ENCODE measurements at places on chromosomes 4 and X.

DNA sequence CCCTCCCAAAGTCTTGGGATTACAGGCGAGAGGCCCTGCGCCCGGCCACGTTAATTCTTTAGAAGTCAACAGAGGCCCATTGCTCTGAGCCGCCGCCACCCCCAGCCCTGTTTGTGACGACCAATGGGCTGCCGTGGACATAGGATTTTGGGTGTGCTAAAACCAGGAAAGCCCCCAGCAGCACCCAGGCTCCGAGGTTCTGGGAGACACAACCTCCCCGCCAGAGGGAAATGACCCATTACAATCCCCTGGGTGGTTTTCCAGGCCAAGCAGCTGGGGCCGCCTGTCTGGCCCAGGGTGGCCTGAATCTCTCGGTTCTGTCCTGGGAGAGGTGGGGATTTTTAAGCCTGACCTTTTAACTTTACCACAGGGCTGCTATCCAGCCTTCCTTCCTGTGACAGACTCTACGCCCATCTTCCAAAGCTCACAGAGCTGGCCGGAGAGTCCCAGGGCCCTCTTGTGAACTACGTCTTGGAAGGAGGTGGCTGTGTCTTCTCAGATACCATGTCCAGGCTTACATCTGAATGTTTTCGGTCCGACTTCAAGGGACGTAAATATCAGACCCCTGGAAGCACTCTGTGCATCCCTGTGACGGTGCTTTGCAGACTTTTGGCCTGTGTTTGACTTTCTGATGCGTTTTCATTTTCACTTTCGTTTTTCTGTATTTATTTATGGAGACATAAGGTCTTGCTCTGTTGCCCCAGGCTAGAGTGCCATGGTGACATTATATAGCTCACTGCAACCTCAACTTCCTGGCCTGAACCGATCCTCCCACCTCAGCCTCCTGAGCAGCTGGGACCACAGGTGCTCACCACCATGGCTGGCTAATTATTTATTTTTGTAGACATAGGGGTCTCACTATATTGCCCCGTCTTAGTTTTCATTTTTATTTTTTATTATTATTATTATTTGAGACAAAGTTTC, 36.0 kb downstream of the P2RY8 start:
- DNase-seq, result peak; percentile 33

DNA sequence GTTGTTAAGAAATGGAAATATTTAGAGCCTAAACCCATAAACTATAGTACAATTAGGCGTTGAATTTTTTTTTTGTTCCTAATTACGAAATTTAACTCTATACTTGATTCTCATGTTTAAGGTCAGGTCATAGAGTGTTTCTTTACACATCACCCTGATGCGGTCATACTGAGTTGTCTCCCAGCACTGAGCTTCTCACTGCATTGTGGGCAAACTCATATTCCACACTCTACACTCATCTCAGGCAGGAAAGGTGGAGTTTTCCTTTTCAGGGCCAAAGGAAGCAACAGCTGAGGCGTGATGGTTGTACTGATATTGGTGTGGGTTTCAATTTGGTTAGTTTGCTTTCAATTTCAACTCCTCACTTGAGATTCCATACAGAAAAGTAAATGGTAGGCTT, 75.4 kb downstream of the FAT4 start:
- no peak for DNase-seq

DNA sequence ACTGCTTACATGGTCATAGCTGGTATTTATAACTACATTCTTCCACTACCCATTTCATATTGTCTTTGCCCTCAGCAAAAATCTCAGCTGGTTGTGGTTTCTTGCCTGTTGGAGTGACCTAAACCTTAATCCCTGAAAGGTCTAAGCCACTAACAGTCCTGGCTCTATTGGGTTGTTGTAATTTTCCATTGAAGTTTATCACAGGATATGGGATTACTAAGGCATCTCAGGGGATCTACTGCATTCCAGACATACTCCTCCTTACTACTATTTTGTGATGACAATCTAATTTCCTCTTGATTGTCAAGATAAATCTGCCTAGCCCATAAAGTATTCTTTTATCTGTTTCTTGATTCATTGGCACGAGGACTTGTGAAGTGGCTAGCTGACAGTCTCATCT, 6.2 kb upstream of the OSTC start:
- DNase-seq, result no peak

GRCh38 chrX:31021537-31021936, 50.3 kb downstream of the FTHL17 start:
- no peak for DNase-seq

DNA sequence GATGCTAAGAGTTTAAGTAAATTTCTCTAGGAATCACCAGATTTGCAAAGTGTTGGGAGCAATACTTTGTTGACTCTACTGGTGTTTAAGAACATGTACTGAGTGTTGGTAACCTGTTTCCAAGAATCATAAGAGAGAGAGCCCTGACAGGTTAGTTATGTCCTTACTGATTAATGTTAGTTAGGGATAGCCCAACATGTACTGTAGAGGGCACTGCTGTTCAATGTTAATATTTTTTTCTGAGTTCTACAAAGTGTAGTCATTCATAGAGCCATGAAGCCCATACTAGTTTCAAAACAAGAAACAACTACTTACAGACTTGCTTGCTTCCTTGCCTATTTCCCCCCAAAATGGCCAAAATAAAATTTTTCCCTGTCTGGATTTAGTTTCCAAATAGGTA, 11.9 kb downstream of the TMPRSS11D start:
- DNase-seq, result peak; percentile 36

DNA sequence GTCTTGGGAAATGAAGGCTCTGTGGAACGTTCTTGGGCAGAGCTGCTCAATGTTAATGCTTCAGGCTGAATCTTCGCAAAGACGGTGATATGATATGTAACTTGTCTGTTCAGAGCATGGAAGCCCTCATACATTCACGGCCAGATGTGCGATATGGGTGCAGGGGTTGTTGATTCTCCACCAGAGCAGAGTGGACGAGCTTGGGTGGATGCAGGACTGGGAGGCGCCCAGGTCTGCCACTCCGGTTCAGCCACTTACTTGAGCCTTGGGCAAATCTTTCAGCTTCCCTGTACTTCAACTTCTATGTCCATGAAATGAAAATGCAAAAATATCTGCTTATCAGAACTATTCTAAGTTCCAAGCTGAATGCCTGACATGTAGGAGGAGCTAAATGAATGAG, 47.4 kb upstream of the MND1 start:
- no peak for DNase-seq

DNA sequence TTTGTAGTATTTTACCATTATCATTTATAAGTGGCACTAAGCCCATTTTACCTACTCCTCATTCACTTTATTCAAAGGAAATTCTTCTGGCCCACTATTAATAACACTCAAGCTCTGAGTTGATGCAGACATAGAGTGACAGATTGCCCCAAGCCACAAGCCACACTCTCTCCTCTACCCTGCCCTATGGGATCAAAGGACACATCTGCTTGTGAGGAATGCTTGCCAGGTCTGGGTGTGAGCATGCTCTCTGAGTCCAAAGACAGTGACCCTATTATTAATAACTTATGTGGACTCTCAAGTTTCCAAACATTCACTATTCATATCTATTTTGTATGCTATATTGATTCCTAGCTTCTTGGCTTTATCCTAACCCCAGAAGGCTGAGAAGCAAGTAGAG, 18.5 kb downstream of the ETNPPL start:
- no peak for DNase-seq

- peak; percentile 97 for DNase-seq
Measured at GRCh38 chr4:22483551-22483981, 32.3 kb downstream of the ADGRA3 start.

DNA sequence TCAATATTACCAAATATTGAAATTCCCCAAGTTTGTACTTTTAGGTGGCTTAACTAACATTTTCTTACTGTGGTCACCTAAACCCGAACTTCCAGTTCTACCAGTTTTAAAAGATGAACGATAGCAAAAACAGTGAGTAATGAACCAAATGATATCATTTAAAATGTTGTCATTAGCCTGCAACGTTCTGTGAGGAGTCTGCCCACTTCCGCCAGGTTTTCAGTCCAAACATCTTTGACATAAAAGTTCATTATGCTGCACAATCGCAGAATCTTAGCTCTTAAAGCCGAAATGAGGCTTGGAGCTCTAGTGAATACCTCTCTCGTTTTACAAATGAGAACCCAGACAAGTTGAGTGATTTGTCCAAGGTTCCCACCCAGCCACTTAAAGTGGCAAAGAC, 762 bp downstream of the PIGA start:
- no peak for DNase-seq

DNA sequence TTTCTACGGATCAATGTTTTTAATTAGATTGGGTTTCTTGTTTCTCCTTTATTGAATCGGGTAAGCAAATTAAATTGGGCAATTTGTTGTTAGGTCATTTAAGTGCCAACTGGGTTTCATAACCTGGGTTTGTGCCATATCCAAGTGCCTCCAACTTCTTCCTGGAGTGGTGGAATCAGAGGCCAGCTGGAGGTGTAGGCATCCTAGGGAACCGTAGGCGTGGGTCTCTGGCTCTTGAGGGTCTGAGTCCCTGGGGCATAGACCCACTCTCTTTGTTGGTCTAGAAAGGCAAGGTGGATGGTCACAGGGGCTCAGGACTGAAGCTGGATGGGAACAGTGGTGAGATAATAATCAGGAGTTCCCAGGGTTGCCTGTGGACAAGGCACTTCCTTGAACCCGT, 18.3 kb downstream of the CNGA2 start:
- no peak for DNase-seq

- DNase-seq, result no peak
Measured at GRCh38 chr4:42487230-42487629, 89.9 kb downstream of the SHISA3 start.

GRCh38 chrX:132094164-132094563, 33.7 kb downstream of the FRMD7 start:
- peak; percentile 15 for DNase-seq

GRCh38 chr4:8594097-8595038, 1.8 kb downstream of the CPZ start:
- DNase-seq, result peak; percentile 33

- DNase-seq, result peak; percentile 76
Measured at GRCh38 chrX:111322231-111322855, 52.1 kb upstream of the CAPN6 start.

DNA sequence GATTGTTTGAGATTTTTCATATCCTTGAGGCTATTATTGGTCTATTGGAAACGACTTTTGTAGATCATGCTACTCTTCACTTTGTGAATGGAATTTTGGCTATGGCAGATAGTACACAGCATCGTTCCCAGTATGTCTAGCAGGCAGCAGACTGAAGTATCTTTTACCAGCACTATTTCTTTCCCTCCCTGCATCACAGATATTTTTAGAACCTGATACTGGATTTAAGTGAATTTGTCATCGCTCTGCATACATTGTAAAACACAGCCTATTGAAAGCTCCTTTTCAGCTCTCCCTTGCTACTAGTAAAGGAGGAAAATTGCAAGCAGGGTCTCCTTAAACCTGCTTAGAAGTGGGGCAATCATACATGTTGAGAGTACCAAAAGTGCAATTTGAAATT, 133.6 kb downstream of the LUZP4 start:
- DNase-seq, result no peak

GRCh38 chr4:176959980-176960379, 167.3 kb upstream of the VEGFC start:
- peak; percentile 60 for DNase-seq

DNA sequence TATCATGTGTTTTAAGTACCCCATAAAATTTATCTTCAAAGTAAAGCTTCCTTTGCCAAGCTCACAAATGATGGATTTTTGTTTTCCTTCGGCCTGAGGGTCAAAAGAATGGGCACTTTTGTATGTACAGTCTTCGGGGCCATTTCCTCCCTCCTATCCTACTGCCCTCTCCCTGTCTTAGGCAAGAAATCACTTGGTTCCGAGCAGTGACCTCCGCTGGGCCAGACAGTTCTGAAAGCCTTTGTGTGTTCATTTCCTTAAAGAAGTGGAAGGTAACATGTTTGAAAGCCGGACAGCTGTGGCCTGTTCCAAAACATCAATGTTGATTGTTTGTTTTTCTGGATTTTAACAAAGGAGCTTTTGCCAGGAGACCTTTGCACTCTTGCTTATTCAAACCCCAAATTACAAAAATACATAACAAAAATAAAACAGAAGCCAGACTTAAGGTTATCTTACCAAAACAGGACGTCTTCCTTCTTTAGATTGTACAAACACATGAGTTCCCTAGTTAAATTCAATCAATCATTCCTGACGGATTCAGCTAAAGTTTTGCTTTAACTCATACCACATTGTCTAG, 110.6 kb upstream of the LIMCH1 start:
- DNase-seq, result no peak

DNA sequence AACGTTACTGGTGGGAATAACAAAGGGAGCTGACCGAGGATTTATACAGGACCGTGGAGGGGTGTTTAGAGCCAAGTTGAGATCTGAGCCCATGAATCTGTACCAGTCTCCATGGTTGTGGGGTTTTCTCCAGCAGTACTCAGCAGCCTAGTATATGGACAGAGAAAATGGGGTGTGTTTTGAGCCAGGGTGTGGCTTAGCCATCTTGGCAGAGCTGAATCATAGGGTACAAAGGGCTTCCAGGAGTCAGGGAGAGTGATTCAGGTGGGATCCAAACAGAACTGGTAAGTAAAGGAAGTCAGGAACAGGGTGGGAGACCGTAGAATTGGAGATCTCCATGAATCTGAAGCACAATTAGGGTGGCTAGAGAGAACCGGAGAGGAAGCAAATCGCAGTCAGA, 7.4 kb upstream of the HPRT1 start:
- DNase-seq, result no peak

DNA sequence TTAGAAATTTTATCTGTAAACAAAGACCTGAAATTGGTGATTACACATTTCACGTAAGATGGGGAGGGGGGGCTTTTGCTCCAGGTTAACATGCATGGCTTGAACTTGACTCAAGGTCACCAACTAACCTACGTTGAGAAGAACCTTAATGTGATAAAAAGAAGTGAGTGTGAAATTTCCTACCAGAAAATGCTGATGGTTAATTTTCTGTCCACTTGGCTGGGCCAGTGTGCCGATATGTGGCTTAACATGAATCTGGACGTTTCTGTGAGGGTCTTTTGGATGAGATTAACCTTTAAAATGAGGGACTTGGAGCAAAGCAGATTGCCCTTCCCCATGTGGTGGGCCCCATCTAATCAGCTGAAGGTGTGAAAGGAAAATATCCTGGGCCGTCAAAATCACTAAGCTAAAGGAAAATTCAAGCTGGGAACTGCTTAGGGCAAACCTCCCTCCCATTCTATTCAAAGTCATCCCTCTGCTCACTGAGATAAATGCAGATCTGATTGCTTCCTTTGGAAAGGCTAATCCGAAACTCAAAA, 107.3 kb upstream of the ENPP6 start:
- DNase-seq, result no peak

GRCh38 chr4:38123555-38123954, 163.4 kb downstream of the PTTG2 start:
- no peak for DNase-seq

GRCh38 chr4:11106190-11106589, 322.5 kb downstream of the HS3ST1 start:
- DNase-seq, result no peak

GRCh38 chr4:12137575-12137974, 708.9 kb upstream of the HS3ST1 start:
- no peak for DNase-seq

GRCh38 chr4:52592287-52592686, 66.8 kb downstream of the USP46 start:
- no peak for DNase-seq

GRCh38 chrX:109685656-109686078, 47.4 kb downstream of the ACSL4 start:
- no peak for DNase-seq

- no peak for DNase-seq
Measured at GRCh38 chr4:164639001-164639400, 114.9 kb upstream of the SMIM31 start.
